ENCODE measurements at places on chromosomes 6 and 20.

DNA sequence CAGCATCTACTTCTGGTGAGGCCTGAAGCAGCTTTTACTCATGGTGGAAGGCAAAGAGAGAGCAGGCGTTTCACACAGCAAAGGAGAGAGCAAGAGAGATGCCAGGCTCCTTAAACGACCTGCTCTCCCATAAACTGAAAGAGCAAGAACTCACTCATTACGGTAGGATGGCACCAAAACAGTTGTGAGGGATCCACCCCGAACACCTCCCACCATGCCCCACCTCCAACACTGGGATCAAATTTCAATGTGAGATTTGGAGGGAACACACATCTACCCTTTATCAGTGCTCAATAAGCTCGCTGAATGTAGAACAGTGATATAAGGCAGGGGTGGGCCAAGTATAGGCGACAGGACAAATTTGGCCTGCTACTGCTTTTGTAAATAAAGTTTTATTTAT, 244.6 kb downstream of the ESR1 start:
- DNase-seq, result no peak

DNA sequence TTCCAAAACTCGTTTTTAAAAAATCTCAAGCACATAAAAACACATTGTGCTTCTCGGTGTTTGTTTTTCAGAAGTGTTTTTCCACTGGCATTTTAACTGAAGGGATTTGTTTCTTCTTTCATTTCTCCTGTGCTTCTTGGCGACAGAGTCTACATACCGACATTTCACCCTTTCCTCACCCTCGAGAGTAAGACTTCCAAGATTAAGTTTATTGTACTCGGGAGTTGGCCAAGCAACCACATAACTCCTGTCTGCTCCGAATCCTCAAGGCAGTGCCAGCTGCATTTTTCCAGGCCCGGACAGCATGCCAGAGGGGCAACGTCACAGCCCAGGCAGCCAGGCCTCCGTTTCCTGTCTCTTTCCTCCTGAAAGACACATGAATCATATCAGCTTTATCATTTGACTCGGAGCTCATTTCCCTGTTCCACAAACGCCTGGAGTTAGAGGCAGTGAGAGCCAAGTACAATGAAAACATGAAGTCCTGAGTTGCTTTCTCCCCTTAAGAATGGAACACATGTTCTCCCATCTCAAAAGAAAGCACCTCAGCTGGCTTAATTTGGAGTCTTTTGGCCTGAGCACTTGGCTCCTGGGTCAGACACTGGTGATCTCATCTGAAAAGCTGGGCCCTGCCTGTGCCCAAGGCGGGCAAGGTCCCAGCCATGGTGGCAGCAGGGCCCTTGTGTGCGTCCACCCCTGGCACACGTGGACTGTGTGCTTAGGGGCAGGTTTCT, 23.2 kb upstream of the FAM50B start:
- no peak for DNase-seq

DNA sequence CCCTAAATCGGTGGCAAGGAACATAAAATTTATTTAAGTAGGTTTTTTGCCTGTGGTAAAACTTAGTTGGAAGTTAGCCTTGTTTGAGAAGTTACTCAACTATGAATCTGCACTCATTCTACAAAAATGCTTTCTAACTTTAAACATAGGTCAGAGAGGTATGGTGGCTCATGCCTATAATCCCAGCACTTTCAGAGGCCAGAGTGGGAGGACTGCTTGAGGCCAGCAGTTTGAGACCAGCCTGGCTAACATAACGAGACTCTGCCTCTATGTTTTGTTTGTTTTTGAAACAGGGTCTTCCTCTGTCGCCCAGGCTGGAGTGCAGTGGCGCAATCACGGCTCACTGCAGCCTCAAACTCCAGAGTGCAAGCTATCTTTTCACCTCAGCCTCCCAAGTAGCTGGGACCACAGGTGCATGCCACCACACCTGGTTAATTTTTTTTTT, 16.2 kb downstream of the USP49 start:
- DNase-seq, result no peak

GRCh38 chr6:127794405-127794804, 106.5 kb downstream of the THEMIS start:
- no peak for DNase-seq

GRCh38 chr6:34237722-34238584, 1.3 kb downstream of the HMGA1 start:
- DNase-seq, result peak; percentile 67

DNA sequence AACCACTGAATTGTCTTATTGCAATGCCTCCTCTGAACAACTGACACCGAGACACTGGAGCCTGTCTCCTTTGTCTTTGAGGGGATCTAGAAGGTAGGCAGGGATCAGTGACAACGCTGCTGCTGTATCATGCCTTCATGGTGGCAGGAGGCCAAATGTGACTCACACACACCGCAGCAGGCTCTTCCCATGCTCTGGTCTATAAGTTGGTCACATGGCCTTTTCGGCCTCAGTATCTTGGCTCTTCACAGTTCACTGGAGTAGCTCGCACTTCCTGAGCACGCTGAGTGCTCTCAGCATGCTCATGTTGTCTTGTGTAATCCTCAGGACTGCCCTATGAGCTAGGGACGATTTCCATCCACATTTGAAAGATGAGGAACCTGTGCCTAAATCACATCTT, 167.4 kb upstream of the PCSK2 start:
- DNase-seq, result no peak

DNA sequence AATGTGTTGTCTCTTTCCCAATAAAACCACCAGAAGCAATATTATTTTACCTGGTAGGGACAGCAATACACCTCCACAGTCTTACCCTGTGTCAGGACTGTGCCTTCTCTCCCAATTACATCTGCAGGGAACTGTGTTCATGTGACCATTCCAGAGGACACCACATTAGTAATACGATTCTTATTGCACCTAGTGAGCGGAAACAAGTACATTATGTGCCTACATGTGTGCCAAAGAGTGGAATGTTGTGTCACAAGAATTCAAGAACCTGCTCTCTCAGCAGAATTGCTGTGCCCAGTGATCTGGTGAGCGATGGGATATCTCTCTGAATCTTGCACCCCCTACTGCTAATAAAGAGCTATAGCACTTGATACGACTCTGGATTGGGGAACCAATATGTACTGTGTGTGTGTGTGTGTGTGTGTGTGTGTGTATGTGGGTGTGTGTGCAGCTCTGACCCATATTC, 57.4 kb upstream of the FOXC1 start:
- DNase-seq, result no peak

DNA sequence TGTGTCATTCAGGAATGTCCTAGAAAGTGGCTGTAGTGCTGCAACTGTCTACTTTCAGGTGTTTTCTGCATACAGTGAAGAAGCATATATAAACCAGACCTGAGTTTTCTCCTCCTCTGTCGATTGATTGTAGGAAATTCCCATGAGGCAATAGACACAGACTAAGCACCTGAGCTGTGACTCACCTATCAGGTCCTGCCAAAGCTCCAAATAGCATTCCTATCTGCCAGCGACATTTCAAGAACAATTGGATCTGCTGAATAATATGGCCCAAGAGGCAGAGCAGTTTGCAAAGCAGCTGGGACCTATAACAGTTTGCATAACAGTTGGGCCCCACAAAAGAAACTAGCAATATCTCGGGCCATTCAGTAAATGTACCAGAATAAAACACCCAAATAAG, 360.4 kb downstream of the HAO1 start:
- DNase-seq, result no peak

DNA sequence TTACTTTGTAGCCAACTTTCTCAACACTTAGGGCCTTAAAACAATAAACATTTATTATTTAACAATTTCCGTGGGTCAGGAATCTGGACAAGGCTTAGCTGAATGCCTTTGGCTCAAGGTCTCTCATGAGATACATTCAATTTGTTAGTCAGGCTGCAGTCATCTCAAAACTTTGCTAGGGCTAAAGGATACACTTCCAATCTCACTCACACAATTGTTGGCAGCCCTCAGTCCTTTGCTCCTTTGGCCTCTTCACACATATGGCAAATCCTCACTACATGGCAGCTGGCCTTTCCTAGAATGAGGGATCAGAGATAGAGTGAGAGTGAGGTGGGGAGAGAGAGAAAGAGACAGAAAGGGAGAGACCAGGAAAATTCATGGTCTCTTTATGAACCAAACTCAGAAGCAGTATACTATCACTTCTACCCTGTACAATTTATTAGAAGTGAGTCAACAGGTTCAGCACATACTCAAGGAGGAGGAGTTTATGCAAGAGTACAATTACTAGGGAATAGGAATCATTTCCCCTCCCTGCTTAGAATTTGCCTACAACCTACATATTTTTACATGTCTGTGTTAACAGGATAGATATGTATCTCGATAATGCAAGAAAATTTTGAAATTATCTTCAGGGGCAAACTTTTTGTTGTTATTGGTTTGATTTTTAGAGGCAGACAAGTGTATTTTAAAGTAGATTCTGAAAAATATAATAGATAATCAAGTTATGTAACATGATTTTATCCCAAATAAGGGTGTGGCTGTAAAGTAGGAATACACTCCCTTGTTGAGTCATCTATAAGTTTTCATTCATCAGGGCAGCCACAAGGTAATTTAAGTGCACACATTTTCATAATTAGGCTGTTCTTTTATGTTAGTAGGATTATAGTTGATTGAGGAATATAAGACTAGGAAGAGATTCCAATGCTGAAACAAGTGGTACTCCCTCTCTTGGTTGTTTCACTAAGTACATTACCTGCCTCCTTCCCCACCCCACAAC, 85.9 kb upstream of the HMGCLL1 start:
- DNase-seq, result no peak

- no peak for DNase-seq
Observed at GRCh38 chr6:107419733-107420132, 39.6 kb downstream of the PDSS2 start.

GRCh38 chr6:158161566-158162254, 6.4 kb downstream of the SERAC1 start:
- DNase-seq, result no peak

DNA sequence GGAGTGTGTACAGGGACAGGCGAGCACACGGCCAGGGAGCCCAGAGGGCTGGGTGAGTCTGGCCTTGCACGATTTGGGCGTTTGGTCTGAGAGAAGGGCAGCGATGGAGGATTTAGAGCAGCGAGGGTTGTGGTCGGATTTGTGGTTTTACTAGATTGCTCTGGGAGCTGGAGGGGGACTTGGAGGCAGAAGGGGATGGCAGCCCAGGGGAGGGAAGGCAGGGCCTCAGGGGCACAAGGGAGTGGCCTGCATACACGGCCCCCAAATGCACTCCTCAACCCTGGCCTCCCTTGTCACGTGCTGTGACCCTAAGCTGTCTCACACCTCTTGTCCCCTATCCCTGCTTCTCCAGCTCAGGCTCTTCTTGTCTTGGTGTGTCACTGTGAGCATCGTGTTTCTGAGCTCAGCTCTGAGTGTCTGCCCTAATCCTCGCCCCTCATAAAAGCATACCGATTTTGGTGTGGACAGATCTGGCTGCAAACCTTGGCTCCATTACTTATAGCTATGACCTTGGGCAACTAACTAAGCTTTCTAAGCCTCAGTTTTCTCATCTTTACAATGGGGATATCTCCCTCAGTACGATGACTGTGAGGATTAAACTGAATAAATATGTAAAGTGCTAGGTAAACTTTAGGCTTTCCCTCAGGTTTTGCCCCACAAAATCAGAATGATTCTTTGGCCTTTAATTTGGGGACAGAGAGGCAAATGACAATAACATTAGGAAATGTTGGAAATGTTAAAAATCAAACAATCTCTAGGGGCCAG, 120.1 kb upstream of the ARMC2 start:
- no peak for DNase-seq

DNA sequence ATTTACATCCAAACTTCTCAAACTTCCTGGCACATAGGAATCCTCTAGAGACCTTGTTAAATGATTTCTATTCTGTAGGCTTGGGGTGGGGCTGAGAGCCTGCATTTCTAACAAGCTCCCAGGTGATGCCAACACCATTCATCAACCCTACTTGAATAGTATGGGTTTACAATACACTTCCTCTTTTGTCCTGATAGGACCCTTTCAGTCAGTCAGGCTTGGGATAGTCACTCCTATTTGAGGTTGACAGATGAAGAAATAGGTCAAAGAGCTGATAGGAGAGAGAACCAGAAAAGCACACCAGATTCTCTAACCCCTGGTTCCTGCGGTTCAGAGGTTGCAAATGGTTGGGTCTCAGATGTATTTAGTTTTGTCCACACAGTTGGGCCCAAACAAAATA, 273.4 kb downstream of the TSHZ2 start:
- DNase-seq, result no peak

DNA sequence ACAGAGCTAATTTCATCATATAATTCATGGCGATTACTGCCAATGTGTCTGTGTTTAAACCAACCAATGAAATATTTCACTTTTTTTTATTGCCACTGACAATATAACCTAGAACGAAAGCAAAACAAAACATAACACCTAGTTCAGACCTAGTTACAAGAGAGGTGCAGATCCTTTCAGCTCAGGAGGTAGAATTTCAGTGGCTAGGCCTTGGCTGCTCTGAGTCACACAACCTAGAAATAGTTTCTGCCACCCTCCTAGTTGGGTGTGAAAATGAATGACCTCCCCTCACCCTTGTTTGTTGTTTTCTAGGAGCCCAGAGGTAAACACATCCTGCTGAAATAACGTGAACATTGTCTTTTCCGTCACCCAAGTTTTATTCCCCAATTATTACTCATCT, 356.3 kb downstream of the HTR1B start:
- no peak for DNase-seq

- no peak for DNase-seq
Observed at GRCh38 chr6:165321150-165321549, 11.7 kb upstream of the C6orf118 start.

GRCh38 chr6:9140951-9141460, 705.7 kb upstream of the SLC35B3 start:
- DNase-seq, result no peak

- no peak for DNase-seq
Observed at GRCh38 chr20:13336308-13337089, 115.4 kb downstream of the ISM1 start.

GRCh38 chr6:22003287-22003686, 293.5 kb downstream of the PRL start:
- no peak for DNase-seq

GRCh38 chr6:76861403-76861802, 601.9 kb downstream of the HTR1B start:
- DNase-seq, result no peak

DNA sequence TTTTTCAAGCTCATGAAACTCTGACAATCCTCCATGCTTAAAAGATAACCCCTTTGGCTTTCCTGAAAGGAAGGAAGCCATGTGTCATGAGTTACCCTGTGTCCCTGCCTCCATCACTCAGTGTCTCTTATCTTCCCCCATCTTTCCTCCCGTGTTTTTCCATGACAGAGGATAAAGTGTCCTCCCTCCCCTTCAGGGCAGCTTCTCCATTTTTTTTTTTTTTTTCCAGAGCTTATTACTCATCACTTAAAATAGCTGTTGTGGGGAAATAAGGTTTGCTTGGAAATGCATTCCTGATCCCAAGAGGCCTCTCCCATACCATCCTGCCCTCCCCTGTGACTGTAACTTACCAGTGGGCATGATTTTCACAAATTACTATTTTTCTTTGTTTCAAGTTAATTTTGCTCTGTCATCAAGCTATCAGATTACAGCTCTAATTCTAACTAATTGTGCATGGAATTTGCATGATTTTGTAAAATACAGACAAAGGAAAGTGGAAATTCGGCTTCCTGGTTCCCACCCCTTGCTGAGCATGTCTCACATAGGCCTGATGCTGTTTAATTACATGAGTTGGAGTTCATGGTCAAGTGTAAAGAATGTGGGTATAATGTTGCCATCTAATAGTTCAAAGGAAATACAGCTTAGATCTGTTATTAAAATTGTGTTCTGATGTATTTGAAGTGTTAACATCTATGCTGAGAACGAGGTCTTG, 614.5 kb upstream of the FLRT3 start:
- DNase-seq, result no peak

Measured in progenitor cell of endocrine pancreas (in vitro differentiated cells).